Glomerular endothelial cell (primary cell): ENCODE measurements at places on chromosomes 7 and 10. TPM values are rescaled to one million over a fixed set of nuclear protein-coding genes. Genes with fewer than 3 reads are reported as not detected.

- no peak for DNase-seq
Measured at GRCh38 chr7:300048-300447, 10.1 kb downstream of the FOXL3 start.

MYO3A gene
- total RNA-seq = 0.05 TPM in 1 of 2 replicates, not detected in the other

GRCh38 chr10:71085689-71086438 lies 126.5 kb upstream of the UNC5B start:
- DNase-seq = no peak

DNA sequence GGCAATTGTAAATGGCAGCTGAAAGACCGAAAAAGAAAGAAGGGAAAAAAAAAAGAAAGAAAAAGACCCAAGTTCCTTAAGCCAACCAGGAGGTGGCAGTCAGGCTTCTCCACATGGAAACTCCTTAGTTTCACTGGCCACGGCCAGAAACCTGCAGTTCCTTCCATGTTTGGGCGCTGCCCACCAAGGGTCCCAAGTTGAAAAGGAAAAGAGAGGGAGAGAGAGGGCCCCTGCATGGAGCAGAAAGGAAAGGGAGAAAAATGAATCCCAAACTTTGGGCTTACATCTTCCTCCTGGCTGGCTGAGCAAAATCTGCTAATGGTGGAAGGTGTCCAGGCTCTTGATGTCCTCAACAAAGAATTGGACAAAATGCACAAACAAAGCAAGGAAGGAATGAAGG lies 31.8 kb upstream of the ABCA13 start:
- no peak for DNase-seq

DNA sequence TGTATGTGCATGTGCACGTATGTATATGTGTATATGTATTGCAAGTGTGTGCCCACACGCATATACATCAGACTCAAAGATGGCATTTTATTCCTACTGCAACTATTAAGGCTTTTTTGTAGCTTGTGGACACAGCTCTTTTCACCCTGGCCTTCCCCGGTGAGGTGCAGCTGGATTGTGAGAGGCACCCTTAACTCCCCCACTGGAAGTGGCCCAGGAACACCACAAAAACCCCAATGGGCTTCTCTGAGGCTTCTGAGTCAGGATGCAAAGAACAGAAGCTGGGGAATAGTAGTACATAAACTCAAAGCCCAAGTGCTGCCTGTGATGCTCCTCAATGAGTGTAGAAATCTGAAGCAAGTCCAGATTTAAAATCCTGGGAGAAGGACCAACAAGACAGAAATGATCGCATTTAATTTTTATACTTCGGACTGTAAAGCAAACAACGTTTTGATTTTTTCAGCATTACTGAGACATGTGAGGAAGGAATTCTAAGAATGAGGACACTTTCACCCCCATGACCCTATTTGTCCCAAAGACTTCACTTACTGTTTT lies 369.2 kb upstream of the MGMT start:
- DNase-seq = no peak

RBP3 gene
- total RNA-seq = not detected in 2 replicates

- DNase-seq = no peak
Measured at GRCh38 chr10:43570971-43571370, 3.4 kb downstream of the ZNF239 start.

DNA sequence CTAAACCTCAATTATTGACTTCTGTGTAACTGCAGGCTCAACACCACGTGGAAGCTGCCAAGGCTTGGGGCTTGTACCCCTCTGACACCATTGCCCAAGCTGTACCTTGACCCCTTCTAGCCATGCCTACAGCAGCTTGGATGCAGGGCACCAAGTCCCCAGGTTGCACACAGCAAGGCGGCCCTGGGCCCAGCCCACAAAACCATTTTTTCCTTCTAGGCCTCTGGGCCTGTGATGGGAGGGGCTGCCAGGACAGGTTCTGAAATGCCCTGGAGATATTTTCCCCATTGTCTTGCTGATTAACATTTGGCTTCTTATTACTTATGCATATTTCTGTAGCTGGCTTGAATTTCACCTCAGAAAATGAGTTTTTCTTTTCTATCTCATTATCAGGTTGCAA lies 610.0 kb upstream of the LRRN3 start:
- DNase-seq = no peak

- no peak for DNase-seq
Measured at GRCh38 chr7:137757146-137757925, 89.4 kb downstream of the DGKI start.

CD36 gene
- total RNA-seq = 1.9 and 3.5 TPM in 2 replicates

DNA sequence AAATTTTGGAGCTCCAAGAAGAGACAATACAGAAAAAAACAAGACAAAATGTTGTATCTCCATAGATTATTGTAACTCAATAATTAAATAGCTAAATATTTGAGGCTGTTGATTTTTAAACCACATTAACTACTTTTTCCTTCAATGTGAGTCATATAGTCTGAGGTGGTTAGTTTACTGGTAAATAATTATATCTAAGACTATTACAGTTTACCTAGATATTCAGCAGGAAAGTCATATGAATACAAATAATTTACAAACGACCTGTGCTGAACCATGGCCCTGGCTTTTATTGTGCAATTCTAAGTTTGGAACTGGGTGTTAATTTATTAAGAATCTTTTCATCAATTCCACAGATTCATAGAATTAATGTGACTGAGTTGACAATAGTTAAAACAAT lies 22.2 kb downstream of the CREB5 start:
- DNase-seq = no peak

GRCh38 chr7:101555269-101555920 lies 73.7 kb downstream of the MYL10 start:
- DNase-seq = no peak

GRCh38 chr7:147483634-147484292 lies 1106.8 kb upstream of the C7orf33 start:
- DNase-seq = no peak

- DNase-seq = no peak
Measured at GRCh38 chr7:12434012-12434642, 30.5 kb upstream of the VWDE start.

DNA sequence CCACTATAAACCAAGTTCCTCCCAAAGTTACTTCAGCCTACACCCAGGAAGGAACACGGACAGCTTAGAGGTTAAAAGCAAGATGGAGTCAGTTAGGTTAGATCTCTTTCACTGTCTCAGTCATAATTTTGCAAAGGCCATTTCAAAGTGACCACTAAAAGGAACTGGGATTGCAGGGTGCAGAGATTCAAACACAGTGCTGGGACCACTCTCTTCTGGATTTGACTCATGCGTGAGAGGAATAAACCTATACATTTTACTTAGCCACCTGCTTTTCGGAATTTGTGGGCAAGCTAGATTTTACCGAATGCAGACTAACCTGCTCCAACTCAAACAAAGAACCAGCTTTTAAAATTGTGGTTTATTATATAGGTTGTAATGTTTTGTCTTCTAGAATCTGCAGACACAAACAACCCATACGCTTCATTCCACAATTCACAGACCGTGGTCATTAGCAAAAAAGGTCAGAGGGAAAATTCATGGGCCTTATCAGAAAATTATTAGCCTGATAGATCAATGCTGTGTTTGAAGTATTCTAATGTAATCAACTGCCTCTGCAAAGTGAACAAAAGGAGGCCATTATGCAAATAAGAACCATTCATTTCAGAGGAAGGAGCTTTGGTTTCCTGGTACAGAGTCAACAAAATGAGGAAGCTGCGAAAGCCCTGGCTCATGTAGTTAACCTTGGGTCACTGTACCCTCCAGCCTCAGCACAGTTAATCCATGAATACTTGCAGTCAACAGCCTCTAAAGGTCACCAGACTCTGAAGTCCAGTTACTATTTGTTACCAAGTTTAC lies 342.7 kb upstream of the KLF6 start:
- peak; percentile 78 for DNase-seq

ATOH7 gene
- not detected in 2 replicates for total RNA-seq

IFIT1B gene
- not detected in 2 replicates for total RNA-seq

DNA sequence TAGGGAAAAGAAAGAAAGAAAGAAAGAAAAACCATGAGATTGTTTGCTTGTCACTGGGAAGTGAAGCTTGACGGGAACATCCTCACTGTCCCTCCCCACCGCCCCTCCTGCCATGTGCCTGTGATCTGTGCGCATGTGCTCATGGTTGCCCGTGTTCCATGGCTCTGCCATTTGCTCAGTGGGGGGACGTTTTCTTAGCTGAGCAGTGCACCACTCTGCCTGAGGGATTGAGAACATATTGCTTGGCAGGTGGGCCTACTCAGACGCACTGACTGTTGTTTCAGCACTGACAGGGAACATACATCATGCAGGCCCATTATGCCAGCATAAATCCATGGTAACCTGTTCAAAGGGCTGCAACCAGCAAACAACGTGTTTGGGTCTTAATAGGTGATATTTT lies 747.9 kb upstream of the GALNT17 start:
- no peak for DNase-seq

GRCh38 chr10:70576803-70577517 lies 25.6 kb downstream of the PRF1 start:
- no peak for DNase-seq

- DNase-seq = no peak
Measured at GRCh38 chr10:510415-510881, 179.0 kb downstream of the DIP2C start.

- no peak for DNase-seq
Measured at GRCh38 chr7:93779115-93779514, 111.4 kb downstream of the TFPI2 start.

MOGAT3 gene
- total RNA-seq = not detected in 2 replicates

PYROXD2 gene
- 2.8 and 5.7 TPM in 2 replicates for total RNA-seq

TRPV5 gene
- total RNA-seq = not detected in 2 replicates

DNA sequence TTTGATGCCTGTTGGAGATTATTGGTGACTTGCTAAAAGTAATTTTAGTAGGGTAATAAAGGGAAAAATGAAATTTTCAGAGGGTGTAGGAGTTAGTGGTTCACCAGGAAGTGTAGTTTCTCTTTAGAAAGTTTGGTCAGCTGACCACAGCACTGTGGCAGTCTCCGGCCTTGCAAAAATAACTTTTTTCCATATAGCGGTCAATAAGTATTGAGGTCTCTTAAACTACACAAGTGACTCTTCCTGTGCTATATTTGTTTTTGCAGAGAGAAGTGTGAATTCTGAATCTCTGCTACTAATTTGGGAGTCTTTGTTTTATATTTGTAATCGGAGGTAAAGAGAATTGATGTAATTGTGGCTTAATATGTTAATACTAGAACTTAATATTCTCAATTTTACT lies 24.3 kb downstream of the PTPN12 start:
- no peak for DNase-seq

GRCh38 chr7:157523766-157524421 lies 187.1 kb downstream of the DNAJB6 start:
- no peak for DNase-seq

NEURL1 gene
- total RNA-seq = 0.05 and 0.47 TPM in 2 replicates

DNA sequence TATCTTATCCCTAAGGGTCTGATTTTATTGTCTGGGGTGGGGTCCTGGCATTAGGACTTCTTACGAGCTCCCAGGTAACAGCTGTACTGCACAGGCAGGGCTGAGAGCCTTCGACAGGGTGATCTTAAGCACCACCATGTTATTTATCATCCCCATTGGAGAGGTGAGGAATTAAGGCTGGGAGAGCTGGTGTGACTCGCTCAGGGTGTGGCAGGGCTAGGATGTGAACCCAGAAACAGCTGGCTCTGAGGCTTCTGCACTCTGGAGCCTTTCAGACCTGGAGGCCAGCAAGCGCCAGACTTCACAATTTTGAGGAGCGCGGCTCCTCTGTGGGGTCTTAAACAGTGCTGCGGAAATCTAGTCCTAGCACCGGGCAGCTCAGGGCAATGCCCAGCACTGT lies 27.4 kb upstream of the NDST2 start:
- DNase-seq = no peak

FOXI2 gene
- not detected in 2 replicates for total RNA-seq

- DNase-seq = no peak
Measured at GRCh38 chr7:133315332-133316040, 62.6 kb downstream of the EXOC4 start.

DNA sequence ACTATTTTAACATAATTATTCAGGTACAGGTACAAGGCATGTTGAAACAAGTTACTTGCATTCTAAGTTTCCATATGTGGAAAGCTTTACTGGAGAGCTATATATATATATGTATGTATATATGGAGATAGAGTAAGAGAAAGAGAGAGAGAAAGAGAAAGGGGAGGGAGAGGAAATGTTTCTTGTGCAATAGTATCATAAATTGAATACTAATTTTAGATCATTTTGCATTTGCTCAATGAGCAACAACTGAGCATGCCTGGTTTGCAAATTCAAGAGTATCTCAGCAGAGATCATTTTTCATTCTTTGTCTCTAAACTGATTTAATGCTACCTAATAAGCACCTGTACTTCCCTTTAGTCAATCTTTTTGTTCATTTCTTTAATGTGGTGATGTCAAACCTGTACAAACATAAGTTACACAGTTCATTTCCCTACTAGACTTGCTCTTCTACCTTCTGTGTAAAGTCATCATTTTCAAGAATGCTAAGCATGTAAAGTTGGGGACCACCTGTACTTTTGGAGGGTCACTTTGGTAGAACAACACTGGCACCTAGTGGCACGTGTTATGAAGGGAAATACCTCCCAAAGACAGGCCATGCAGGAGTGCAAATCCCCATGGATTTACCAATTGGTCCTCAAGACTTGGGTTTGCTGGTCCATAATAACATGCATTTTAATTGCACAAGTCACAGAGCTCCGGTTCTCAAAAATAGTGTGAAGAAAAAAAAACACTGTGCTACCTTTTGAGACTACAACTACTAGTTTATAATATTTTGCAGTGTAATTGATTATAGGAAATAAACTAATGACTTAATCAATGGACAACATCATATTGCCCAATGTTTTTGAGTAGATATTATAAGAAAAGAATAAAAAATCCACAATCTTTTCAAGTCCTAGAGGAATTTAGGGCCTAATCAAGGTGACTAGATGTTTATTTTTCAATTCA lies 431.2 kb upstream of the IGFBP3 start:
- DNase-seq = peak; percentile 71

- DNase-seq = no peak
Measured at GRCh38 chr10:101767966-101768790, 7.7 kb downstream of the FGF8 start.

CDC14C gene
- not detected in 2 replicates for total RNA-seq

DNA sequence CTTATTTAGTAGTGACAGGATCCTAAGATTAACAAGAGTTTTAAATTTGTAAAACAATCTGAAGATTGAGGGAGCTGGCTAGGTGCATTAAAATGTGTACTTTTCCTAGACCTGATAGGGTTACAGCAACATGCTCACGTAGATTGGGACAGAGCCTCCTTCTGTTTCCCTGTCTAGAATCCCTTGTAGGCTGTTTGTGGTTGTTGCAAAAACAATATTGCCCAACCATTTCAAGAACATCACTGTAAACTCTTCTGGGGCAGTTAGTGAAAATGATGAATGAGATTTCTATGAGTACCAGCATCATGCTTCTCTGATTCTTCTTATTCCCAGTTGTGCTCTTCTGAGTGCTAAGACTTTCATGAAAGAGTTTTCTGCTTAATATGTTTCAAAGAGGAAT lies 14.7 kb upstream of the CPED1 start:
- DNase-seq = no peak
